ENCODE measurements at places on chromosomes 6 and 20.

DNA sequence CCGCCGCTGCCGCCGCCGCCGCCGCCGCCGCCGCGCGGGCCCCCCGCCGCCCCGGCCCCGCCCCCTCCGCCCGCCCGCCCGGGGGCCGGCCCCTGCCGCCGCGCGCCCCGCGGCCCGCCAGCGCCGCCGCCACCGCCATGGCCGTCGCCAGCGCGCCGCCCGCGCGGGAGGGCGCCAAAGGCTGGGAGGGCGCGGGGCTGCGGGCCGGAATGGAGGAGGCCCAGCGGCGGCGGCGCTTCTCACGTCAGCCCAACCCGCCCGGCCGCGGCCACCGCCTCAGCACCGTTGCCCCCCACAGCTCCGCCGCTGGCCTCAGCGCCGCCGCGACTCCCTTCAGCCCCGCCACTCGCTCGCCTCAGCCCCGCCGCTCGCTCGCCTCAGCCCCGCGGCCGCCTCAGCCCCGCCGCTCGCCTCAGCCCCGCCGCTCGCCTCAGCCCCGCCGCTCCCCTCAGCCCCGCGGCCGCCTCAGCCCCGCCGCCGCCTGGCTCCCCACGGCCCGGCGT, 258 bp downstream of the PHF10 start:
- peak; percentile 66 for DNase-seq

DNA sequence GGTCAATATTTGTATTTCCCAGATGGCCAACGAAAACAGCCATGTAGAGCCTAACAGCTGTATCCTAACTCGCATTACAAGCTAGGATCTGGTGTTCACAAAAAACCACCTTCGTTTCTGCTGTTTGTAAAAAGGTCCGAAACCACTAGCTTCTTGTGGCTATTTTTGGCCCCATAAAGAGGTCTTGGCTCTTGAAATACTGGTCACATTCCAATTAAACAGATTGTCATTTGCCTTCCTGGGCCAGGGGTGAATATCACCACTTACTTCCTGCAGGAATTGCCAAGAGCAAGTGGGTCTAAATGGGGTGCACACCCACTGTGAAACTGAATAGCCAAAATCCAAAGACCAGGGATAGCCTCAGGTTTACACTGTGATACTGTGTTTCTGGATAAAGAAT, 48.2 kb downstream of the TSHZ2 start:
- no peak for DNase-seq

GRCh38 chr6:17998442-17998841, 11.0 kb upstream of the KIF13A start:
- DNase-seq = no peak

DNA sequence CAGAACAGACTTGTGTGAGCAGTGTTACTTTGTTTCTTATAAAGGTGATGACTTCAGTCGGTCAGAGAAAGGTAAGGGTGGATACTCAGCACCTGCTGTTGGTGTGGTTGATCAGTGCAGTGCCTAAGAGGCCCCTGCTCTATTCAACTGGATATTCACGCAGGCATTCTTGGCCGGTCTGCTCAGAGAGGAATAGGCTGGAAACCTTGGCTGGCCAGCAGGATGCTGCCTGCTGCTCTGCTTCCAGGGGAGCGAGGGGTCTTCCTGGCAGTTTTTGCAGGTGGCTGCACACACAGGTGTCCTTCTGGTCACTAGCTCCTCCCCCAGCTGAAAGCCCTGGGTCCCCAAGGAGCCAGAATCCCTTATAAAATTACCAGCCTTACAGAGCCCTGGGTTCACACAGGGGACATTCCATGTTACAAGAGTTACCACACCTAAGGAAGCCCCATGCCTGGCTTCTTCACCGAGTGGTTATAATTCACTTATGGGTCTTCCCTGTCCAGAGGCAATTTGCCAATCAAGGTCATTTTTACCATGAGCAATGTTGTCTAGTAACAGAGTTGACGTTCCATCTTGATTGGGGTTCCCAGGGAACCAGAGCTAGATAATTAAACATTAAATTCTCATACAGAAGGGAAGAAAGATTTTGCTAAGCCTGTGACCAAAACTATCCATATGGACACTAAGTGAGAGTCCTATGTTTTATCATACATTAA, 16.4 kb downstream of the SYNJ2 start:
- DNase-seq = no peak

DNA sequence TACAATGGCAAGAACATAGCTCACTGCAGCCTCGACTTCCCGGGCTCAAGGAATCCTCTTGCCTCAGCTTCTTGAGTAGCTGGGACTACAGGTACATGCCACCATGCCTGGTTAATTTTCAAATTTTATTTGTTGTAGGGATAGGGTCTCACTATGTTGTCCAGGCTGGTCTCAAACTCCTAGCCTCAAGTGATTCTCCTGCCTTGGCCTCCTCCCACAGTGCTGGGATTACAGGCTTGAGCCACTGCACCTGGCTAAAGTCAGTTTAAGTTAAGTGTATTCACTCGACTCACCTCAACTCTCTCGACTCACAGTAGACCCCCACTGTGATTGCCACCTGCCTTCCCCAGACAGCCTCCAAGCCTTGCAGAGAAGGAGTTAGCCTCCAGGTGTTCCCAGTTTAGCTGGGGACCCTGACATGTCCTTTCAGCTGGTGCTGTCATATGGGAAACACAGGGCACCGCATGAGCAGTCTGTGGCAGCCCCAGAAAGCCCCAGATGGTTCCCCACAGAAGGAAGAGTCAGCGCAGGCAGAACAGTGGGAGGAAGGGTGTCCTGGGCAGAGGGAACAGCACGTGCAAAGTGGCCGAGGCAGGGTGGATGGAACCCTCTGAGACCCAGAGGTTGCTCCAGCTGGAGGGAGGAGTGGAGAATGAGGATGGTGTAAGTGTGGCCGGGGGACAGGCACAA, 40.4 kb downstream of the CEBPB start:
- DNase-seq = no peak

GRCh38 chr6:111147440-111147839, 60.1 kb downstream of the SLC16A10 start:
- no peak for DNase-seq

GRCh38 chr6:126553854-126554253, 213.9 kb downstream of the CENPW start:
- DNase-seq = no peak

- DNase-seq = no peak
Measured at GRCh38 chr6:13243033-13243432, 85.3 kb downstream of the TBC1D7 start.

- DNase-seq = peak; percentile 85
Measured at GRCh38 chr20:62165762-62166399, 16.9 kb upstream of the MTG2 start.

DNA sequence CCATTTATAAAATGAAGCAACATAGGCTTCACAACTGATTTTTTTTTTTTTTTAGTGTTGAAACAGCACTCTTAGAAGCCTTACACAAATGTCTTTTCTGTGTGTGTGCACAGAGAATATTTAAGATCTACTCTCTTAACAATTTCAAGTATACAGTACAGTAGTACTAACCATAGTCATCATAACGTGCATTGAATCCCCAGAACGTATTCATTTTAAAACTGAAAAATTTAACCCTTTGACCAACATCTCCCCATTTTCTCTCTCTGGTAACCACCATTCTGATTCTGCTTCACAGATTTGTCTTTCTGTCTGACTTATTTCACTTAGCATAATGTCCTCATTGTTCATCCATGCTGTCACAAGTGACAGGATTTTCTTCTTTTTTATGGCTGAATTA, 475.6 kb downstream of the RFPL4B start:
- DNase-seq = no peak

GRCh38 chr6:152054441-152054840, 247.0 kb downstream of the ESR1 start:
- DNase-seq = no peak

DNA sequence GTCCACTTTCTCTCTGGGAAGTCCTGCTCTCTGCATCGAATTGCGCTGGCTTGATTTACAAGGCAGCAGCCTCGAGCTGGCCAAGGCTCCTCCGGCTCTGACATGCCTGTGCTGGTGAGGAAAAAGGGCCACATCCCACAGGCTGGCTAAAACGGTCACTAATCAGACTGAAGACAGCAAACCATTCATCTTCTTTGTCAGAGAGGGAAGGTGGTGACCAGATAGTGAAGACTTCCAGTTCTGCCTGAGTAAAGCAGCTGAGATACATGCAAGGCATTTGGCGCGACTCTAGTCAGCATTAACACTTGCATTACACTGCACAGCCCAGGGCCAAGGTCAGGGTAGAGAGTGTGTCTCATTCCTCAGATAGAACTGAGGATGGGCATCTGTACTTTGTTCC, 203.2 kb upstream of the MAP3K7 start:
- DNase-seq = no peak

GRCh38 chr6:15996030-15996429, 132.9 kb upstream of the MYLIP start:
- DNase-seq = peak; percentile 82

GRCh38 chr6:11275598-11275997, 43.1 kb upstream of the NEDD9 start:
- DNase-seq = peak; percentile 79

- no peak for DNase-seq
Measured at GRCh38 chr6:109330263-109330662, 52.0 kb downstream of the CD164 start.

GRCh38 chr6:69422020-69422419, 374.8 kb downstream of the LMBRD1 start:
- DNase-seq = no peak

DNA sequence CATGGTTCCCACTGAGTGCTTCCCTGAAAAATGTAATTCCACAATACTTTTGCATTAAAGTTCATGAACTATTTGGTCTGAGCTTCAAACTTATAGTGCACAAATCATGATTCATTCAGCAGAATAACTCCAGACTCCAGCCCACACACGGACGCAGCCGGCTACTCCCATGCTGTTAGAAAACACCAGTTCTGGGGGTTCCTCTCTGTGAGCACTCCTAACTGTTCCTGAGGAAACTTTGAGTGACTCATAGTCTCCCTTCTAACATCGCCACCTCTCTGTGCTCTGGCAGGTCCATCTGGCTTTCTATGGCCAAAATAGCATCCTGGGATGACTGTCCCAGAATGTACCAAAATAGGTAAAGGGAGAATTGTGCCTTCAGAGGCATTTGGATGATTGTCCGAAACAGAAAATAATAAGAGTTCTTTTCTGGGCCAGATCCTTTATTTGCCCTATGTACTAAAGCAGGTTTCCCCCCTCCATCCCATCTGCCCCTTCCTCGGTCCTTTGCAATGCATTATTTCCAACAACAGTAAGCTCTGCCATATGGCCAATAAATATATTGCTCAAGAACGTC, 32.3 kb upstream of the LY86 start:
- DNase-seq = peak; percentile 94

GRCh38 chr6:118617417-118617816, 34.0 kb downstream of the CEP85L start:
- no peak for DNase-seq

GRCh38 chr6:24720131-24720603, 1.2 kb upstream of the C6orf62 start:
- peak; percentile 83 for DNase-seq

DNA sequence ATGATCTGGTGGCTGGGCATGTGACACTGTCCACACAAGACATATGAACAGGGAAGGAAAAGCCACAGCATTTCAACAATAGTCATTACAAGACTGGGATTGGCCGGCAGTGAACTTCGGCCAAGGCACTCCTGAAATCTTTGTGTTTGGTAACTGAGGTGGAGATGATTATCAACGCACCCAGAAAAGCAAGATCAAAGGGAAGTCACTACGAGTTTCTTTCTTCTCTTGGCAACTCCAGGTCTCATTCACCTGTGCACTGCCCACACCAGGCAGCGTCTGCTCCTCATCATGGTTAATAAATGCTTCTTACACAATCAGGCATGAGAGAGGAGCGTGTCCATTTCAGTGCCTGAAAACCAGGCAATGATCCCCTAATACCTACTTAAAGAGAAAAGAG, 20.5 kb upstream of the FOXC1 start:
- DNase-seq = no peak

DNA sequence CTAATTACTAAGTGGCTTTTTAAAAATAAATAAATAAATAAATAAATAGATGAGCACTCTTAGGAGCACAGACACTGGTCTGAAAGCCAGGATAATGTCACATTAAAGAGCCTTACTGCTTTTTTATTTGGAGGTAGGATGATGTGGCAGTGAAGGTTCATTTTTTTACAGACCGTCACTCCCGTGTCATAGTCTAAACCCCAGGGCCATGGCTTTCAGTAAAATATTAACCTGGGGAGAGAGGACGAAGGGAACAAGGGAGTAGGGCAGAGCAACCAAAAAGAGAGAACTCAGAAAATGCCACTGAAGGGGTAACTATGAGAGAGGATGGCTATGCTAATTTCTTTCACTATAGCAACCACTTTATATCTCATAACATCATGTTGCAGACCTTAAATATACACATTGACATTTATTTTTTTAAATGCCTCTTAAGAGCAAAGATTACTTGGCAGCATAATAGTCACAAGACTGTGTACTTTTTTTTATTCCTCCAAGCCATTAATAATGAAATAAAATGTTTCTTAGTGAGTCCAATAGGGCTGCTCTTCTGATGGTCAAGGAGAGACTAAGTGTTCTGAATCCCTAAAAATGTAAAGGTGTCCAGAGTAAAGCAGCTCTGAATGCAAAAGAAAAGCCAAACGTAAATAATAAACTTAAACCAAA, 100.9 kb upstream of the SIM1 start:
- no peak for DNase-seq

DNA sequence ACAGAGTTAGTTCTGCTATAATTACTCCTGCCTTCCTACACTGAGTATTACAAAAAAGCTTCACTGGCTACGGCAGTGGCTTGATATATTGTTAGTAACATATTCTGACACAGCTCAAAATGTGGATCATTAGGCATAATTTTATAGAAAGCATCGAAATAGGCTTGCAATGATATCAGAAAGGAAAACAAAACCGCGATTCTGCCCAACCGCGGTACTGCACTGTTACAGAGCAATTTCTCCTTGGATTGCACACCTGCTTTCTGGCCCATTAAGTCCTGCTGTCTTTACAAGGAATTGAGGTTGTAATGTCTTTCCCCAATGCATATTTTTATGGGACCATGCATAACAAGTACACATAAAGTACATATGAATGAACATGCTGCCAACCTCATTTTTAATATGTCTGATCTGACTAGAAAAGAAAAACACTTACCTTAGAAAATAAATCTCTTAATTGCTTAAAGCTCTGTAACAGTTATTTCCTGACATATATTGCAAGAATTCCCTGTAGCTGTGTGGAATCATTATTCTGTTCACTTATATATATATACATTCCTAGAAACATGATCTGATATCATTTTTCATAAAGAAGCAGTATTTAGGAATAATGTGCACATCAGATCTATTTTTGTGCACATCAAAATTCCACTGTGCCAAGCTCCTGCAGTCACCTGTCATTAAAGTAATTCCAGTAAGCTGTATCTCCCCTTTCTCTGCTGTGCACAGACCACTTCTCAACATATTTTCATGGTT, 763.9 kb downstream of the HACE1 start:
- no peak for DNase-seq

DNA sequence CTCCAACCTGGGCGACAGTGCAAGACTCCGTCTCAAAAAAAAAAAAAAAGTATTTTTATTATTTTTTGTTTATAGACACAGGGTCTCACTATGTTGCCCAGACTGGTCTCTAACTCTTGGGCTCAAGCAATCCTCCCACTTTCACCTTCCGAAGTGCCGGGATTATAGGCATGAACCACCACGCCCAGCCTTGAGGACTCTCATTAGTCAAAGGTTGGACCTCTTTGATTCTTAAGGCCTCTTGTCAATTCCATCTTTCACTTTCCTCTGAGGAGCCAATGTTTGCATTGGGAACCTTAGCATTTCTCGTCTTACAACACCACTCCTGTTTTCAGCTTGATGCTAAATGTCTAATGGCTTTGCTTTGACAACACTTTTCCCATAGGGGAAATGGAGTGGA, 16.1 kb upstream of the CDK19 start:
- DNase-seq = no peak

- DNase-seq = no peak
Measured at GRCh38 chr6:168909288-168909687, 344.4 kb downstream of the THBS2 start.

- DNase-seq = no peak
Measured at GRCh38 chr6:158322400-158322723, 10.1 kb downstream of the TULP4 start.
